ENCODE measurements at places on chromosomes 12 and 14.

DNA sequence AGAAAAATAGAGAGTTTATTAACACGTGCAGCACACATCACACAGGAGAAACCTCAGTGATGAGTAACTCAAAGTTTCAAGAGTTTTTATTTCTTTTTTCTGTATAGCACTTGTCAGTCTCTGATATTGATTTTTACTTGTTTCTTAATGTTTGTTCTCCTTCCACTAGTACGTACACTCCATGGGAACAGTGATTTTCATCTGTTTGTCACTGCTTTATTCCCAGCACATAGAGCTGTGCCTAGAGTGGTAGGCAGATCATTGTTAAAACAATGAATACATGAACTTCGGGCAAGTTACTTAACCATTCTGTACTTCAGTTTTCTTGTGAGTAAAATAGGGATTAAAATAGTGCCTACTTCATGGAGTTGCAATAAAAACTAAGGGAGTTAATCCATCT is 46.6 kb downstream of the ETV6 start:
- no peaks in the 10 kb centered on the region for H3K4me1 ChIP-seq
- no peaks in the 10 kb centered on the region for H3K36me3 ChIP-seq
- no peaks in the 10 kb centered on the region for H3K27me3 ChIP-seq

DNA sequence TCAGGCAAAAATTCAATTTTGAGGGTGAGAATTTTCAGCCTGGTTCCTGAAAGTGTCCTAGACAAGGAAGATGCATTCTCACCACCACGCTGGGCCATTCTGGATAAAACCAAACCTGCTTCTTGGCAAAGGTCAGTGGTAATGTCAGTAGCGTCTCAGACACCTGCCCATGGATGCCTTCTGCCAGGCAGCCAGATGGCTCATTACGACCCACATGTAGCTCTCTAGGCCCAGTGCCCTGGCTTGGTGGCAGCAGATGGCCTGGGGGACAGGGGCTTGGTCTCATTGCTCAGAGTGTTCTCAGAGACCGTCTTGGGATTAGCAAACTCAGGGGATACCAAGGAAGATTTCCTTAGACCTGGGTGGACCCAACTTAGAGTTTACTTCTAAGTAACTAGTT is 105.1 kb downstream of the ARF6 start:
- H3K4me3 ChIP-seq = no peak overlapping the region
- H3K27ac ChIP-seq = peak overlapping the region; percentile 98
- H3K27me3 ChIP-seq = no peaks in the 10 kb centered on the region
- no peaks in the 10 kb centered on the region for H3K36me3 ChIP-seq
- no peak for DNase-seq

DNA sequence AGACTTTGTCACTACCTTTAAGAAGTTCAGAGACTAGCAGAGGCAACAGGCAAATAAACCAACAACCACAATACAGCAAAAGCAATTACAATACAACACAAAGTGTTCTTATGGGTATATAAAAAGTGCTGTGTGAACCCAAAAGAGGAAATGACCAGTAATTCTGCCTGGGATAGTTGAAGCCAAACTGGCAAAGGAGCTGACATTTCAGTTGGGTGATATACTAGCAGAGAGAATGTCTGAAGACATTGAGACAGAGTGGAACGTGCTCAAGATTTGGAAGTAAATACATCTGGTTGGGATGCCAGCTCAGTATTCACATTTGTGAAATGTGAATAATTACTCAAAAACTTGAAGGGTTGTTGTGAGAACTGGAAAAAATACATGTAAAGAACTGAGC is 80.6 kb upstream of the GTF2A1 start:
- DNase-seq = no peak
- H3K4me1 ChIP-seq = peaks cover 7% of the 10 kb centered on the region
- no peak overlapping the region for H3K4me3 ChIP-seq
- no peaks in the 10 kb centered on the region for H3K36me3 ChIP-seq
- no peak overlapping the region for H3K27ac ChIP-seq

DNA sequence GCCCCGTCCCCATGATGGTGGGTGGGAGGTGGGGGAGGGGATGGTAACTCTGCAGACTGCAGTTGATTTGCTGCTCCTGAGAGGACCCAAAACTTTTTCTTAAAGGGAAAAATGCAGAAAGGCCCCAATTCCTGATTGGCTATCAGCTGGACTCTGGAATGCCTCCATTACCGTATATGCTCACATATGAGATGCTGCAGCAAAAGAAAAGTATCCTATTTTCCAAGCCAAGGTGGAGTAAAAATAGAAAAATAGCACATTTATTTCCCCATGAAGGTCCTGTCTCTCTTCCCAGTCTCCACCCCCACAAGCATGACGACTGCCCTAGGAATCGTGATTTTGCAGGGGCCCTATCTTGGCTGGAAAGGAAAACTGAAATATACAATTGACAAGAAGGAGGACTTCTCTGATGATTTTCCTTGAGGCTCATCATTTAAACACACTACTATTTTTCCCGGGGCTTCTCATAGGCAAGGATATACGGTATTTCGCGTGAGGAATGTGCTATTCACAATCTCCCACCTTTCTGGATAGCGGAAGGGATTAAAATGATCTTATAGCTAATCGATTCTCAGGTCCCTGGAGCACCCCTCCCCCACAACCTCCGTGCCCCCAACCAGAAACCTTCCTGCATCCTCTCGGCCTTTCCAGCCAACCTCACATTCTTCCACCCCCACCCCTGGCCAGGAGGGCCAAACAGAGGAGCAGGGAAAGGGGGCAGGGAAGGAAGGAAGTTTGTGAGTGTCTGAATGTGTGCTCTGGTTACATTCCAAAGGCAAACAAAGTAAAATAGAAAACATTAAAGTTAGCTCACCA is 138.9 kb upstream of the CCND2 start:
- no peaks in the 10 kb centered on the region for H3K36me3 ChIP-seq
- peak overlapping the region; percentile 54 for H3K27ac ChIP-seq
- no peak overlapping the region for H3K4me3 ChIP-seq
- DNase-seq = no peak
- peaks cover 10% of the 10 kb centered on the region for H3K4me1 ChIP-seq

GRCh38 chr14:21105095-21105494 is 4.2 kb downstream of the TMEM253 start:
- H3K4me1 ChIP-seq = peaks cover 38% of the 10 kb centered on the region
- no peak overlapping the region for H3K4me3 ChIP-seq
- no peaks in the 10 kb centered on the region for H3K27me3 ChIP-seq
- DNase-seq = no peak

GRCh38 chr14:66638689-66639088 is 130.7 kb downstream of the GPHN start:
- H3K4me3 ChIP-seq = no peak overlapping the region
- H3K36me3 ChIP-seq = no peaks in the 10 kb centered on the region
- no peaks in the 10 kb centered on the region for H3K27me3 ChIP-seq
- no peak for DNase-seq
- no peak overlapping the region for H3K27ac ChIP-seq

DNA sequence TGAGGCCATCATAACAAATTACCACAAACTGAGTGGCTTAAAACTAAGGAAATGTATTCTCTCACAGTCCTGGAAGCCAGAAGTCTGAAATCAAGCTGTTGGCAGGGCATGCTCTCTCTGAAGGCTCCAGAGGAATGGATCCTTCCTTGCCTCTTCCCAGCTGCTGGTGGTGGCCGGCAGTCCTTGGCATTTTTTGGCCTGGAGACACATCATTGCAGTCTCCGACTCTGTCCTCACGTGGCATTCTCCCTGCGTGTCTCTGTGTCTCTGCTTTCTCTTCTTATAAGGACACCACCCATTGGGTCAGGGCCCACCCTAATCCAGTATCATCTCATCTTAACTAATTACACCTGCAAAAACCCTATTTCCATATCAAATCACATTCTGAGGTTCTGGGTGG is 206.1 kb downstream of the SLC41A2 start:
- H3K27me3 ChIP-seq = no peaks in the 10 kb centered on the region
- no peak overlapping the region for H3K27ac ChIP-seq
- H3K4me3 ChIP-seq = no peak overlapping the region
- H3K36me3 ChIP-seq = no peaks in the 10 kb centered on the region
- no peak for DNase-seq
- H3K4me1 ChIP-seq = no peaks in the 10 kb centered on the region

DNA sequence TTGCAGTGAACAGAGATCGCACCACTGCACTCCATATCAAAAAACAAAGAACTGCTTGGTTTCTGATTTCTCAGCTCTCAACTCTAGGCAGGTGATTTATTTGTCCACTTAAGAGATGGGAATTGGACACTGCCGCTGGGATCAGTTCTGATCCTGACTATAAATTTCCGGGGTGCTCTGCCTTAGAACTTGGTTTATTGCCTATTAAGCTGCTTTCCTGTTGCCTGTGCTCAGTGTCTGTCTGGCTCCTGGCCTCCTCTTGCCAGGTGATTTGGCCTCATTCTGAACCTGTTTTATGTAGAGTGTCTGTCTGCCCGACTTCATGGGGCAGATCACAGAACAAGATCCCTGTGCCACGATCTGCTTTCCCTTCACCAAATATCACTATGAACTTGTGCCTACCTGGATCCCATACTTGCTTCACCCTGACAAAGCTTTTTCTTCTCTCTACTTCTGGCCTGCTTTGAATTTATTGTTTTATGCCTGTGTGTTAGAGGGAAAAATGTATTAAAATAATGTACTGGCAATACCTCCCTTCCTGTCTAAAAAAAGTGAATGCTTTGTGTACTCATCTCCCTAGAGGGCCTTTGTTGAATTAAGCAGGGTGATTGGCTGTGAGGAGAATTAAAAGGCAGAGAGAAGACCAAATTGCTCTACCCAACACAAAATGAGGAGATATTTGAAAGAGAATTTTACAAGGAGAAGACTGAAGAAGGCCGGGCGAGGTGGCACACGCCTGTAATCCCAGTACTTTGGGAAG is 27.6 kb downstream of the CDKN1B start:
- no peak for DNase-seq
- no peak overlapping the region for H3K27ac ChIP-seq
- H3K4me1 ChIP-seq = no peaks in the 10 kb centered on the region
- H3K4me3 ChIP-seq = no peak overlapping the region
- no peaks in the 10 kb centered on the region for H3K36me3 ChIP-seq

DNA sequence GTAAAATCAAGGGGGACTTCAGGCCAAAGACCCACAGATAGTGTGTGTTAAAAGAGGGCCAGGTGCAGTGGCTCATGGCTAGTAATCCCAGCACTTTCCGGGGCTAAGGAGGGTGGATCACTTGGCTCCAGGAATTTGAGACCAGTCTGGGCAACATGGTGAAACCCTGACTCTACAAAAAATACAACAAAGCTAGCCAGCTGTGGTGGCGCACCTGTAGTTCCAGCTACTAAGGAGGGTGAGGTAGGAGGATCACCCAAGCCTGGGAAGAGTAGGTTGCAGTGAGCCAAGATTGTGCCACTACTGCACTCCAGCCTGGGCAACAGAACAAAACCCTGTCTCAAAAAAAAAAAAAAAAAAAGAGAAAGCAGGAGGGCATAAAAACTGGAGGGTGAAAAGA is 8.5 kb downstream of the VCPKMT start:
- no peak overlapping the region for H3K4me3 ChIP-seq
- peaks cover 3% of the 10 kb centered on the region for H3K4me1 ChIP-seq

DNA sequence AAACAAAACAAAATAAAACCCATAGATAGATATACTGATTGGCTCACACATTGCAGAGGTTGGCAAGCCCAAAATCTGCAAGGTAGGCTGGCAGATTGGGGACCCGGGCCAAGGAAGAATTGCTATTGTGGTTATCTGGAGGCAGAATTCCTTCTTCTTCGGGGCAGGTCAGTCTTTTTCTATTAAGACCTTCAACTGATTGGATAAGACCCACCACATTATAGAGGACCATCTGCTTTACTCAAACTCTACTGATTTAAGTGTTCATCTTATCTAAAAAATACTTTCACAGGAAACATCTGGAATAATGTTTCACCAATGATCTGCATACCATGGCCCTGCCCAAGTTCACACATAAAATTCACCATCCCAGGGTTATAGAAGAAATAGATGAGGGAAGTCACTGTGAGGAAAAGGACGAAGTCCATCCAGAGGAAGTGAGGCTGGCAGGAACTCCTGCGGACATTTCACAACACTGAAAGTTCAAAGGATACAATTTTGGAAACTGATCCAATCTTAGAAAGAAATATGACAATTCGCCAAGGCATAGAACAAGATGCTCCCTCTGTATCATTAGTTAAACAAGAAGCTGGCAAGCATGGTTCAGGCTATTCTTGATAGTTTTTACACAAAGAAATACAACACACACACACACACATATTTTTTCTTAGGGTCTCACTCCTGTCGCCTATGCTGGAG is 127.6 kb upstream of the MED13L start:
- no peaks in the 10 kb centered on the region for H3K36me3 ChIP-seq
- H3K27me3 ChIP-seq = no peaks in the 10 kb centered on the region
- H3K27ac ChIP-seq = no peak overlapping the region
- DNase-seq = no peak
- no peak overlapping the region for H3K4me3 ChIP-seq

All from hepatocyte (in vitro differentiated cells).